COR-L47 (cell line): ENCODE measurements at places on chromosomes 13 and 19.
A peak's percentile ranks its signal among the peaks of the same experiment; 100 is the strongest.

DNA sequence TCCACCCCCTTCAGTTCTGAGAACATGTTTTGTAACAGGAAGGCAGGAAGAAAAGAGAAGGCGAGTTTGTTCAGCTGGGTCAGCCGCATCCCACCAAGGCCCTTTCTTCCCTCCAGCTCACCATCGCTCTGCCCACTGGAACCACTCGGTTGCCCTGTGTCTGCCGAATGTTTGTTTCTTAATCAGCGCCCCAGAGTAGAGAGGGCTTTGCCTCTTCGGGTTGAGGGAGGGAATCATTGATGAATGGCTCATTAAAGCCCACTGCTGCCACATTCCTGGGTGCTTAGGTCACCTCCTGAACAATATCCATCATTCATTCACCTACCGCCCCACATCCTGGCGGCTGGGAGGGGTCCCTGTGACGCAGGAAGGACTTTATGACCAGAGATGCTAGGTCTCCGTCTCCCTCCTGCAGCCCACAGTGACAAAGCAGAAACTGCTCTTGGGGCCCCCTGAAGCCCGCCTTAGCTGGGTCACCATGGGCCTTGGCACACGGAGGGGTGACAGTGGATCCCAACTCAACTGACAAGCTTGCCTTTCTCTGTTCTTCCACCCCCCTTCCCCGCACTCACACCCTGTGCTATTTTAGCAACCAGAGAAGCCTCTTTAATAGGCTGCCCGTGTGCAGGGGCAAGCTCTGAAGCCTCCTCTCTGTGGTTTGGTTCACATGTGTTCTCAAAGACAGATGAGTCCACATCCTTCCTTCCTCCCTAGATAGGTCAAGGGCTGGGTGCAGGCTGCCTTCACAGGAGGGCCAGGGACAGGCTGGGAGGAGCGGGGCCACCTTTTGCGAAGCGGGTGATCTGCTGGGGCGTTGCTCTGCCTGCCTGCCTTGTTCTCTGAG, 46.2 kb downstream of the ACTN4 start:
- DNase-seq: no peak

GRCh38 chr19:7293762-7294557, at the start of gene INSR:
Gene INSR, minus strand, starts transcription at chr19:7294414. Its CDS starts 523 bp downstream, at chr19:7293891.
- no peak for DNase-seq

GRCh38 chr13:48493066-48493765, 39.7 kb downstream of the RCBTB2 start:
- no peak for DNase-seq

DNA sequence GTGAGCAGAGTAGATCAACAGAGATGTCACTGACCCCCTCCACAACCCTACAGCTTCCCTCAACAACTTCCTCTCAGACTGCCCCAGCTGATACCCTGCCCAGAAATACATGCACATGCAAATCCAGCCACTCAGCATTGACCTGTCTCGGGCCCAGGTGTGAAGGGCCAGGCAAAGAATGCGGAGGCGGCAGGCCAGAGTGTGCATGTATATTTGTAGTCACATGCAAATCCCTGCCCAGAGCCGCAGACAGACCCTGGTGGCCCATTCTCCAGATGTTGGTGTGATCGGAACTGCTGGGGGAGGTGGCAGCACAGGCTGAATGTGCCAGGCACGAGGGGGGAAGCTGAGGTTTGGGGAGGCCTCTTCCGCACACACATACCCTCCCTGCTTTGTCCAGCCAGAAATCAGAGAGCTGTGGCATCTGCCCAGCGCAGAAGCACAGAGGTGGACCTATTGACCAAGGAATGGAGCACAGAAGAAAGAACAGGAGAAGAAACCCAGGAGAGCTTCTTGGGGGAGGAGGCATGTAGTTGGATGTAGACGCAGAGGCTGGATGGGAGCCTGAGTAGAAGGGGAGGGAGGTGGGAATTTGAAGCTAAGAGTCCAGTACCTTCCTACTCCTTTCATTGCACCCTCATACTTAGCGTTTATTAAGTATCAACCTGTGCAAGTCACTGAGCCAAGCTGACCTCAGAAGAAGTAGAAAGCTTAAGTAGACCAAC, 14.4 kb downstream of the MEF2B start:
- DNase-seq: no peak

GRCh38 chr19:29845574-29846176, 33.9 kb downstream of the CCNE1 start:
- DNase-seq: no peak

DNA sequence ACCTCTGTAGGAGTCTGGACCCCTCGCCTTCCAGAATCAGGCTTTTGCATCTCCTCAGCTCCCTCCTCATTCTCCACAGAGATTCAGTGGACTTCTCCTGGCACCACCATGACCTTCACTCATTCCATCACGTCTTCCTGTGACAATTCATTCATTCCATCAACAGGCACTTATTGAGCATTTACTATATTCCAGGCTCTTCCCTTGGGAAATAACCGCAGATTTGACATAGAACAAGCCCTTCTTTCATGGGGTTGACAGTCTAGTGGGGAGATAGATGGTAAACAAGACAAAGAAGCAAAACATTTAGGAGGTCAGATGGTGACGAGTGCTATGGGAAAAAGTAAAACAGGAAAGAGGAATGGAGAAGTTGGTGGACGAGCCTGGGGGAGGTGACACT, 2.6 kb upstream of the SULT2B1 start:
- DNase-seq: no peak

DNA sequence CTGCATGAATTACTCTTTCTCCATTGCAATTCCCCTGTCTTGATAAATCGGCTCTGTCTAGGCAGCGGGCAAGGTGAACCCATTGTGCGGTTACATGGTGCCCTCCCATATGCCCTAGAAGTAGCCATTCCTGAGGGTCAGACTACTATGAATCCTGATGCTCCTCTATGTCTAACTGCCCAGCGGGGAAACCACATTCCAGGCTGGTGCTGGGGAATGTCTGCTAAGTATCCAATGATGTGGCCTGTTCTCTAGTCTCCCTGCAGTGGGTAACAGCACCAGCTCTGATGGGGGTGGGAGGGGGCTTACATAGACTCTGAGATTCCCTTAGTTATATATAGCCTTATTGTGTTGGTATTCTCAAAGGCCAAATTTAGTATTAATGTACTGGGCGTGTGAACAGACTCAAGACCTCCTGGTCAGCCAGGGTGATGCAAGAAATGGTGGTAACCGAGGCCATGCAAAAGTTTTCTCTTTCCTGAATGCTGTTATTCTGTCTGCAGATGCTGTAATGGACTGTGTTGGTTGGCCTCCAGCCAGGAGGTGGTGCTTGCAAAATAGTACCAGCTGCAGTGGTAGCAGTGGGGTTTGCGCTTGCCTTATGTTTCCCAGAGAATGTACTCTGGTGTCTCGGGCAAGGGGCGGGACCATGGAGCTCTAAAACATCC, 564.8 kb upstream of the SLITRK1 start:
- no peak for DNase-seq

- DNase-seq: no peak
Measured at GRCh38 chr19:39684267-39684666, 20.0 kb upstream of the LGALS14 start.

GRCh38 chr19:56973713-56974555, 133.4 kb upstream of the PEG3 start:
- DNase-seq: peak; percentile 50

- no peak for DNase-seq
Measured at GRCh38 chr19:55223291-55224037, 5.1 kb downstream of the TMEM86B start.

DNA sequence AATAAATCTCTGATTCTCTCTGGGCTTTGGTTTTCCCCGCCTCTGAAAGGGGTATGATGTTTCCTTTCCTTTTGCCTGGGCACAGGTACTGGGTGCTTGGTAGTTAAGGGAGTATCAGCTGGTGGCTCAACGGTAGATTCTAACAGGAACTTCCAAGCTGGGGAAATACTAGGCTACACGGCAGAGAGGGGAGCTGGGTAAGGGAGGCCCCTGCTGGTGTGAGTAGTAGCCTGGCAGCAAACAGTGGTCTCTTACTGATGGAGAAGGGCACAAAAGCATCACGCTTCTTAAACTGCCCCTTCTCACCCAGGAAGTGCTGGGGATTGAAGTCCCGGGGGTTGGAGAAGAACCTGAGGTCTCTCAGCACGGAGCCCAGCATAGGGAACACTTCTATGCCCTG, 26.9 kb upstream of the CYP2A7 start:
- no peak for DNase-seq

- no peak for DNase-seq
Measured at GRCh38 chr19:5635427-5635826, 12.5 kb downstream of the SAFB start.

GRCh38 chr19:40252395-40252794, 25.9 kb upstream of the CCNP start:
- no peak for DNase-seq

DNA sequence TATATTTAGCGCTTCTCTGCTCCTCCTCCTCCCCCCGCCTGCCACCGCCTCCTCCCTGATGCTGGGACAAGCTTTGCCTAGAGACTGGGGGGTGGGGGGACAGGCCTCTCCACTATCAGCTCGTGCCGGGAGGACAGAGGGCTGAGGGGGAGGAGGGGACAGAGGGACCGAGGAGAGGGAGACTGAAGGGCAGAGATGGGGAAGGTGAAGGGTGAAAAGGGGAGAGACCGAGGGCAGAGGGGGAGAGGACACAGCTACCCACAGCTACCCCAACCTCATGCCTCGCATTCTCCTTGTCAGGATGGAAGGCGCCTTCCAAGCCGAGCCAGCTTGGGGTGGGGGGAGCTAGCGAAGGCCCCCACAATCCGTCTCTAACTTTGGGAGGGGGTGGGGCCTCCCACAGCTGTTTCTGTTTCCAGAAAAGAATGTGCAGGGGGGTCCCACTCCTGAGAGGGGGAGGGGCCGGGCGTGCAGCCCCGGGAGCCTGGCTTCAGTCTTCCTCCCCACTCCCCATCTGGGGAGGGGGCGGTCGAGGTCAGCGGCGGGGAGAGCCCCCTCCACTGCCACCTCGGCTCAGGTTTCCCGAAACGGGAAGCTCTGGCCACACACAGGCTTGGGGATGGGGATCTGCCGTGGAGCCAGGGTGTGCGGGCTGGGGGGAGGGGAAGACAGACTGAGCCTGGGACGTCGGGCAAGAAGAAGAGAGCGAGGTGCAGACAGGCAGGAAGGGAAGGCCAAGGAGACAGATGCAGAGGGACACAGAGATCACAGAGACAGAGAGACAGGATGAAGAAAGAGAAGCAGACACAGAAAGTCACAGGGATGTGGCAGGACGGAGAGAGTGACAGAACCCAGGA, 1.6 kb downstream of the DACT3 start:
- no peak for DNase-seq

DNA sequence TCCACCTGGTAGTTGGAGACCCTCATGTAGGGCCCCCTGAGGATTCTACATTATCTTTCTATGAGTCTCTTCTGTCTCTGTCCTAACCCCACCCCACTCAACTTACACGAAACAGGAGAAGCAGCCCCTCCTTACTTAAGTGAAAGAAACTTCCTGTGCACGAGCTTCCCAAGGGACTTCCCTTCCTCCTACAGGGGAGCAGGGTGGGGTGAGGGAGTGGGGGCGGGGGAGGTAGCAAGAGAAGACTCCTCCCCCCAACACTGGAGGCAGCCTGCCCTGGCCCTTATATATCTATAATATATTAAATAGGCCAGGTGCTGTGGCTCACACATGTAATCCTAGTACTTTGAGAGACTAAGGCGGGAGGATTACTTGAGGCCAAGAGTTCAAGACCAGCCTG, 5.5 kb upstream of the PDE4C start:
- no peak for DNase-seq

DNA sequence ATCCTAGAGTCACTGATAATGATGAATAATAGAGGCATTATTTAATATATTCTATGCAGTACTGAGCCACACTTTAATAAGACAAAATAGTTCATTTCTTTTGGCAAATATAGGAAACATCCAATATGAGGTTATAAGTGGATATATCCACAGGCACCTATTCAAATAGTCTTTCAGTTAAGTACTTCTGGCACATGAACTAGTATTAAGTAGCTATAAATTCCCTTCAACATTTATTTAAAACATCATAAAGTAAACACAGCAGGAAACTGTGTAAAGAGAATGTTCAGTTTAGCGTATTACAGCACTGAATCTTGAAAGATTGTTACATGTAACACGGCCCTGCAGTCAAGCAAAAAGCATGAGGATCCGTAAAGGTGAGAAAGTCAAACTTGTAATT, 463.3 kb upstream of the KLF12 start:
- DNase-seq: no peak

DNA sequence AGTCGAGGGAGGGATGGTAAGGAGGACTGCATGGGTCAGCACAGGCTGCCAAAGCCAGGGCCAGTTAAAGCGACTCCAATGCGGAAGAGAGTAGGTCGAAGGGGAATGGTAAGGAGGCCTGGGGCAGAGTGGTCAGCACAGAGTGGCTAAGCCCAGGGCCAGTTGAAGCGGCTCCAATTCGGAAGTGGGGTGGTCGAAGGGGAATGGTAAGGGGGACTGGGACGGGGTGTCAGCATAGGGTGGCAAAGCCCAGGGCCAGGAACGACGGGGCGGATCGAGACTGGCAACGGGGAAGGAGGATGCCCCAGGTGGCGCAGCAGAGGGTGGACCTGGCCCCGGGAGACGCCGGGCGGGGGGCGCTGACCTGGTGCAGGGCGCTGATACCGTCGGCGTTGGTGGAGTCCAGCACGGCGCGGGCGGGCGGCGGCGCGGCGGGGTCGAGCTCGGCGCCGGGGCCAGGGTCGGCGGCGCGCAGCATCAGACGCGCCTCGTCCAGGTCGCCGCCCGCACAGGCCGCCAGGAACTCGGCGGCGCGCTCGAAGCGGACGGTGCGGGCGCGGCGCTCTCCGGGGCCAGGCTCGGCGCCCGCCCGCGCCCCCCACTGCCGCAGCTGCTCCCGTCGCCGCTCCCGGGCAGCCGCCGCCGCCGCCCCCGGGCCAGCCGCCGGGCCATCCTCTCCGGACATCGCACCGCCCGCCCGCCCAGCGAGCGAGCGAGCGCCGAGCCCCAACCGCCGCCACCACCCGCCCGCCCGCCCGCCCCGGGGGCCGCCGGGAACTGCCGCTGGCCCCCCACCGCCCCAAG, at the start of gene PPP1R12C:
PPP1R12C (minus strand) TSS at position 779 of the 804 bp plus-strand sequence; CDS start at position 685, 94 bp downstream.
- no peak for DNase-seq

GRCh38 chr13:44667943-44668342, 91.8 kb upstream of the TSC22D1 start:
- DNase-seq: no peak

DNA sequence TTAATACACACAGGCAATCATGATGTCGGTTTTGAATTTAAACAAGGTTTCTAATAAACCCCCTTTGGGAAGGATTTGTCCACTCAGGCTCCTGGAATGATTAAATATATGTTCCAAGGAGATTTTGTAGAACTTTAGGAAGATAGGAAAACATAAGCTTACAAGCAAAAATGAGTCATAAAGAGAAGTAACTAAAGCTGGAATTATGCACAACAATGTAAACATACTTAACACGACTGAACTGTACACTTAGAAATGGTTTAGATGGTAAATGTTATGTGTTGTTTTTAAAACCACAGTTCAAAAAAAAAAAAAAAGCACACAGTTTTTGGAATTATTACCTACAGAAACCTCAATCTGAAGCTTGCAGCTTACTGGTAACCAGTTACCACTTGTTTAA, 304.4 kb downstream of the NALCN start:
- no peak for DNase-seq
